ENCODE measurements at places on chromosomes 12 and 14. TPM values are rescaled to one million over a fixed set of nuclear protein-coding genes. Genes with fewer than 3 reads are reported as not detected.
A peak's percentile ranks its signal among the peaks of the same experiment; 100 is the strongest.

GRCh38 chr12:109383240-109383639 lies 35.5 kb downstream of the MYO1H start:
- no peak overlapping the region for H3K4me3 ChIP-seq
- H3K4me1 ChIP-seq: no peaks in the 10 kb centered on the region
- no peaks in the 10 kb centered on the region for H3K36me3 ChIP-seq

DNA sequence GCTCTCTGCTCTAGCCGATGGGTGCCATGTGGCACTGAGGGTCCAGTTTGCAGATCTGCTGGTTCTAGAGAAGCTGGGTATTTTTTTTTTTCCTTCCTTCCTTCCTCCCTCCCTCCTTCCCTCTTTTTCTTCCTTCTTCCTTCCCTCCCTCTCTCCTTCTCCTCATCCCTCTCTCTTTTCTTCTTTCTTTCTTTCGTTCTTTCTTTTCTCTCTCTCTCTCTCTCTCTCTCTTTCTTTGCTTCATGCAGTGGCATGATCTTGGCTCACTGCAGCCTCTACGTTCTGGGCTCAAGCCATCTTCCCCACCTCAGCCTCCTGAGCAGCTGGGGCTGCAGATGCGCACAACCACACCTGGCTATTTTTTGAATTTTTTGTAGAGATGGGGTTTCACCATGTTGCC lies 2.7 kb upstream of the BCL7A start:
- no peak for DNase-seq
- no peak overlapping the region for H3K4me3 ChIP-seq
- H3K27ac ChIP-seq: no peak overlapping the region
- H3K27me3 ChIP-seq: no peaks in the 10 kb centered on the region

The NELL2 gene
- 9.9 TPM for total RNA-seq

DNA sequence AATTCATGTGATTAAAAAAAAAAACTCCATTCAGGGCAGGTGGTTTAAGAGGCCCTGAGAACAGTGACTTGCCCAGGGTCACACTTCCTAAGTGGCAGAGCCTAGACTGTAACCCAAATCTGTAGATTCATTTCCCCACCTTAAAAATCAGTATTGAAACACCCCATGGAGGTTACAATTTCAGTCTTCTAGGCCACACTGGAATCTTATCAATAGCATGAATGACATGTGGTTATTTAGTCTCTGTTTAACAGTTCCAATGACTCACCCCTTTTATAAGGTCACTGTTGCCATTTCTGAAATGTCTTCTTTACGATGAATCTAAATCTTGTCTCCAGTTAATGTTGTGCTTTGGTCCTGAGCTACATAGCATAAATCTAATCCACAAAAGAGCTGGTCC lies 262.3 kb upstream of the GRIP1 start:
- DNase-seq: no peak
- H3K27ac ChIP-seq: no peak overlapping the region
- H3K27me3 ChIP-seq: no peaks in the 10 kb centered on the region
- no peaks in the 10 kb centered on the region for H3K4me1 ChIP-seq
- H3K4me3 ChIP-seq: no peak overlapping the region
- H3K36me3 ChIP-seq: no peaks in the 10 kb centered on the region

- no peak overlapping the region for H3K4me3 ChIP-seq
- no peak for DNase-seq
- no peak overlapping the region for H3K27ac ChIP-seq
- H3K27me3 ChIP-seq: no peaks in the 10 kb centered on the region
These were observed 9.7 kb upstream of the KRT6B start for GRCh38 chr12:52461693-52462092.

The B3GNT4 gene
- not detected for total RNA-seq

- no peak for DNase-seq
- H3K4me1 ChIP-seq: no peaks in the 10 kb centered on the region
These were observed 20.4 kb downstream of the ASB2 start for GRCh38 chr14:93955850-93956481.

- H3K27me3 ChIP-seq: no peaks in the 10 kb centered on the region
- no peaks in the 10 kb centered on the region for H3K36me3 ChIP-seq
- no peak overlapping the region for H3K27ac ChIP-seq
- H3K4me1 ChIP-seq: no peaks in the 10 kb centered on the region
- no peak overlapping the region for H3K4me3 ChIP-seq
These were observed 8.3 kb upstream of the STAT6 start for GRCh38 chr12:57119294-57120085.

The SERPINA1 gene
- total RNA-seq: 7.5 TPM

GRCh38 chr12:100799770-100800169 lies 5.2 kb downstream of the ANO4 start:
- DNase-seq: no peak
- H3K4me1 ChIP-seq: no peaks in the 10 kb centered on the region
- H3K36me3 ChIP-seq: no peaks in the 10 kb centered on the region
- H3K27me3 ChIP-seq: no peaks in the 10 kb centered on the region
- no peak overlapping the region for H3K4me3 ChIP-seq

The GPR84 gene
- total RNA-seq: 0.44 TPM

GRCh38 chr14:104135121-104135903 lies 3.1 kb upstream of the KIF26A start:
- DNase-seq: no peak
- H3K27ac ChIP-seq: no peak overlapping the region
- H3K4me1 ChIP-seq: peaks cover 15% of the 10 kb centered on the region
- no peaks in the 10 kb centered on the region for H3K36me3 ChIP-seq
- H3K4me3 ChIP-seq: no peak overlapping the region
- H3K27me3 ChIP-seq: no peaks in the 10 kb centered on the region

DNA sequence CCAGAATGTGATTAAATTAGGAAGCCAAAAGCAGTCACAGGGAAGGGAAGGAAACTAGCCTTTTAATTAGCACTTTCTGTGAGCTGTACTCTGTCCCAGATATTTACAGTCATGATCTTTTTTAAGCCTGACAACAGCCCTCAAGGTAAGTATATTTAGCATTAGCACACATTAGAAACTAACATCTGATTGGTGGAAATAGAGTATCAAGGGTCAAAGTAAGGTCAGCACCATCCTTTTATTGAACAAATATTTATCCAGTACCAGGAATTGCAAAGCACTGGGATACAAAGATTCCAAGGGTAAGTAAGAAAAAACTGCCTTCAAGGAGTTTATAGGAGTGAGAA lies 28.2 kb downstream of the RPGRIP1 start:
- peak overlapping the region; percentile 85 for H3K27ac ChIP-seq
- H3K36me3 ChIP-seq: no peaks in the 10 kb centered on the region
- H3K27me3 ChIP-seq: no peaks in the 10 kb centered on the region
- DNase-seq: no peak
- peak overlapping the region; percentile 42 for H3K4me3 ChIP-seq

DNA sequence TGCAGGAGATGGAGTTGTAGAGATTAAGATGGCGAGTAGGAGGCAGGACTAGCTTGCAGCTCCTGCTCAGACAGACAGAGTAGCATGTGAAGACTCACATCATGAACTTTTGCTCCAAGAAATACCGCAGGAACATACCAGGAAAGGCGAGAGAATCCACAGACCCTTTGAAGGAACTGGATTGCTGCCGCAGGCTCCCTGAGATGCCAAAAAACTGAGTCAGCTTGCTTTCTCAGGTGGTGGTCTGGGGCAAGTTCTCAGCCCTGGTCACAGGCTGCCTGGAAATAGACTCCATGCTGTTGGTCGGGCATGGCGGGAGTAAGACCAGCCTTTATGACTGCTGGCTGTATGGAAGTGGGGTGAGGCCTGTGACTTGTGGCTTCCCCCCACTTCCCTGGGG lies 163.6 kb upstream of the NAV3 start:
- H3K36me3 ChIP-seq: no peaks in the 10 kb centered on the region
- H3K4me1 ChIP-seq: no peaks in the 10 kb centered on the region
- H3K4me3 ChIP-seq: no peak overlapping the region
- no peaks in the 10 kb centered on the region for H3K27me3 ChIP-seq
- DNase-seq: no peak

DNA sequence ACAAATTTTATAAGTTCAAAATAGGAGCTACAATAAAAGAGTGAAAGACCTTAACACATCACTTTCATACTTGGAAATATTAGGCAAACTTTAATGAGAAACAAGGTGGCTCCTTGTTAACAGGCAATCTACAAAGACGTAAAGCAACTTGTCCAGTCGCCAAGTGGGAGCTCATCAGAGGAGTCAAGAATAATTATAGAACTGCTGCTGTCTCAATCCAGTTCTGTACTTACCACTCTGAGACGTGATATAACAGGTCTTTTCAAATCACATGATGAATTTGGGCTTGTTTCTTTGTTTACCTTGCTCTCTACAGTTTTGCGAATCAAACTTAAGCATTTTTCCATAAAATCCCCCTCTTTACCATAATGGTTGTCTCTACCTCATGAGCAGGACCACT lies 3.6 kb downstream of the YBX3 start:
- H3K4me3 ChIP-seq: peak overlapping the region; percentile 35
- no peaks in the 10 kb centered on the region for H3K4me1 ChIP-seq
- H3K27me3 ChIP-seq: no peaks in the 10 kb centered on the region
- peak overlapping the region; percentile 100 for H3K27ac ChIP-seq

The NAV3 gene
- total RNA-seq: 25.6 TPM

DNA sequence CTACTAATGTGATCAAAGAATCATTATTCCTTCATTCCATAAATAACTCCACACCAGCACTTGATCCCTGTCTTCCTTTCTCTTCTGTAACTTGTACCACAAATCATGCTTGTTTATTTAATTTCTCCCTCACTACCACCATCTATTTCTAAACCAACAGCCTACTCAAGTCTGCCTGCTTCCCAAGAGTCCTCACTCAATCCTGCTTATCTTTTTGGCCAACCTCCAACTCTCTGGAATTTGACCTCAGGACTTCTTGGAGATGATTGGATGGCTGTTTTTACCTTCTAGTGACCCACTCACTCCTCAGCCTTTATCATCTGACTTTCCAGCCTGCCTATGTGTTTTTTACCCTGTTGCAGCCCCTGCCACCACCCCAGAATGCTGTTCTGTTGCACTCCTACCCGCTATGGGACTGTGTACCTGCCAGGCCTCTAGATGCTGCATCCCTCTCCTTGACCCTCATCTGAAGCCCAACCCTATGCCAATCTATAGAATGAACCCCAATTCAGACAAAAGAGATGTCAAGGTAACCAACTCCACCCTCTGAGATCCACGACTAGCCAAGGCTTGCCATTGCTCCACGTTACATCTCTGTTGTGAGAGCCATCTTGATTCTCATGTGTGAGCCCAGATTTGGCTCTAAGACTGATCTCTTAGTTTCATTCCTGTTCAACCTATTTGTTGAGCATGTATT lies 150.2 kb upstream of the PLEKHG7 start:
- DNase-seq: no peak
- peak overlapping the region; percentile 82 for H3K27ac ChIP-seq
- no peaks in the 10 kb centered on the region for H3K36me3 ChIP-seq
- no peaks in the 10 kb centered on the region for H3K4me1 ChIP-seq
- no peak overlapping the region for H3K4me3 ChIP-seq

- no peaks in the 10 kb centered on the region for H3K4me1 ChIP-seq
- no peak overlapping the region for H3K4me3 ChIP-seq
- H3K36me3 ChIP-seq: no peaks in the 10 kb centered on the region
- no peaks in the 10 kb centered on the region for H3K27me3 ChIP-seq
These were observed 59.1 kb downstream of the FBRSL1 start for GRCh38 chr12:132549059-132549458.

- no peaks in the 10 kb centered on the region for H3K36me3 ChIP-seq
- no peak overlapping the region for H3K4me3 ChIP-seq
- no peaks in the 10 kb centered on the region for H3K4me1 ChIP-seq
- H3K27me3 ChIP-seq: no peaks in the 10 kb centered on the region
- no peak for DNase-seq
These were observed 33.9 kb upstream of the VASH1 start for GRCh38 chr14:76727384-76727783.

GRCh38 chr14:62706217-62706616 lies 339.0 kb downstream of the KCNH5 start:
- H3K27me3 ChIP-seq: no peaks in the 10 kb centered on the region
- H3K36me3 ChIP-seq: no peaks in the 10 kb centered on the region
- no peaks in the 10 kb centered on the region for H3K4me1 ChIP-seq
- no peak for DNase-seq

GRCh38 chr14:54177019-54177418 lies 219.8 kb upstream of the CDKN3 start:
- no peak for DNase-seq
- H3K4me3 ChIP-seq: no peak overlapping the region
- H3K27ac ChIP-seq: no peak overlapping the region
- no peaks in the 10 kb centered on the region for H3K4me1 ChIP-seq

DNA sequence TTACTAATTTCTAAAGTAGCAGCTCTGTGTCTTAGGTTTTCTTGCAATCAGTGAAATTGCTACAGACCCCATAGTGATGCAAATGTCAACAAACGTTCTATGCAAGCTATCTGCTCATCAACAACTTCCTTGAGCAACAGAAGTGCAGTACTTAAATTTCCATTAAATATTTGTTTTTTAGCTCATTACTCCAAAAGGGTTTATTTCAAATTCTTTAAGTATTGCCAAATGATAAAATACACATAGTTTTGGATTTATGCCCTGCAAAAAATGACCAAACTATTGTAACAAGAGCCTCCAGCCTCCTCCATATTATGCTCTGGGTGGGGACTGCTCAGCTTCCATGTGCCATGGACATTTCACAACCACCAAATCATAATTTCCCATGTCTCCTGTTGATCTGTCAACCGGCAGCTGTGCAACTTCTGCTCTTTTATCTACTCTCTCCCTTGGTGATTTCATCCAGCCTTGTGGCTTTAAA lies 4.4 kb downstream of the BDKRB1 start:
- no peak overlapping the region for H3K4me3 ChIP-seq
- peaks cover 3% of the 10 kb centered on the region for H3K4me1 ChIP-seq
- no peak for DNase-seq
- no peaks in the 10 kb centered on the region for H3K36me3 ChIP-seq
- no peaks in the 10 kb centered on the region for H3K27me3 ChIP-seq

The PLD4 gene
- total RNA-seq: 0.33 TPM

DNA sequence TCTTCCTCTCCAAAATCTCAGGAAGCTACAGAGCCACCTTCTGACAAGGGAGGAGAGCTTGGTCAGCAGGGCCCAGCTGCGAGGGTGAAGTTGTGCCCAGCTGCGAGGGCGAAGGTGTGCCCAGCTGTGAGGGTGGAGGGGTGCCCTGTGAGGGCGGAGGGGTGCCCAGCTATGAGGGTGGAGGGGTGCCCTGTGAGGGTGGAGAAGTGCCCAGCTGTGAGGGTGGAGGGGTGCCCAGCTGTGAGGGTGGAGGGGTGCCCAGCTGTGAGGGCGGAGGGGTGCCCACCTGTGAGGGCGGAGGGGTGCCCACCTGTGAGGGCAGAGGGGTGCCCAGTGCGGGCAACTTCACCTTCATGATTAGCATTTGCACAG lies 20.4 kb upstream of the TTC7B start:
- DNase-seq: no peak
- no peak overlapping the region for H3K27ac ChIP-seq
- H3K27me3 ChIP-seq: no peaks in the 10 kb centered on the region

DNA sequence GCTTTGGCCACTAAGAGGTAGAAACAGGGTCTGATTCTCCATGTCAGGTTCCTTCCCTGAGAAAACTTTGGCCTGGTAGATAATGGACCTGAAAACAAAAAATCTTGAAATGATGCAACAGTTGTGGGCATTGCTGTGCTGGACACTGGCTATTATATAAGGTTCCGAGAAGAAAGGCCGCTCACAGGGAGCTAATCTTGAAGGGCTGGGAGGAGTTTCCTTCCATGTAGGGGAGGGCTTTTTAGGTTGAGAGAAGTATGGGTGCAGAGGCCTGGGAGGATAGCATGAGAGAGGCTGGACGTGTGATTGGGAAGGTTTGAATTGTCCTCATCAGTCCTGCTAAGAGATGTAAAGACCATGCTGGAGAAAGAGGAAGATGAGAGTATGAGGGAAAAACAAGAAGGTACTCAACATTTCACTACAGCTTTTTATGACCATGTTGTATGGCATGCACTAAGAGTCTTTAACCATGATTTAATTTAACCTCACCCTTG lies 11.6 kb downstream of the LRRK2 start:
- no peak overlapping the region for H3K4me3 ChIP-seq
- no peaks in the 10 kb centered on the region for H3K4me1 ChIP-seq
- no peak overlapping the region for H3K27ac ChIP-seq
- no peak for DNase-seq

The FLRT2 gene
- total RNA-seq: 5.2 TPM

The KHNYN gene
- total RNA-seq: 63.9 TPM
